Progenitor cell of endocrine pancreas (in vitro differentiated cells): ENCODE measurements at places on chromosomes 4 and X.

DNA sequence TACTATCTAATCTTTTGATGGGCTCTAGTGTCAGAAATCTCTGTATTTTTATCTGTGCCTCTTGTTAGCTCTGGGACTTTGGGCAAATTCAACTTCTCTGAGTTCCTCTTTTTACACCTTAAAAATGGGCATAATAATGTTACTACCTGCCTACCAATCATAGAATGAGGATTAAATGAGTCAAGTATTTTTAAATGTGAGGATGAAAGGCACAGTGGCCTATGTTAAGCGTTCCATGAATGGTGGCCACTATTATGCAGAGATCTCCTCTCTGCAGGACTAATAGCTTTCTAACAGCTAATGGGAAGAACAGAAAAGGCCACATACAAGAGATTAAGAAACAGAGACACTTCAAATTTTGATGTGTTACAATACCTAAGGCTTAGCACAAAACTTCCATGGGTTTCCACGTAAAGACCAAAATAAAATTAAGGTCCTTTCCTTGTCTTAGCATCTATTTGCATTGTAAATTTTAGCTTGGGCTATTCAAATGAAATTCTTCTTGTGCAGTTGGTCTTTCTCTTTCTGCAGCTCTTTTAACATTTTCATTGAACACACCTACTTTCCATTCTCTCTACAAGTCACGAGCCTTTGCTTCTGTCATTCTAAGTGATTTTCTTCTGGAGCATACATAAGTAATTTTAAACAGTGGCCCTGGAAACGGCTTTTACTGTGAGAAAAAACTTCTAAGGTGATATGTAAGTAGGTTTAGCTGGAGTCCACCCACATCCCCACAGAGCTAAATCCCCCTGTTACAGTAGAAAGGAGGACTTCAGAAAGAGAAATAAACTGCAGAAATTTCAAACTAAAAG, 117.9 kb upstream of the MED14 start:
- no peak overlapping the region for H3K4me3 ChIP-seq
- no peak overlapping the region for H3K27ac ChIP-seq
- H3K27me3 ChIP-seq = no peaks in the 10 kb centered on the region

- H3K36me3 ChIP-seq = peaks cover 3% of the 10 kb centered on the region
- H3K27ac ChIP-seq = peak overlapping the region; percentile 81
Observed at GRCh38 chrX:50067435-50068284, 133.1 kb downstream of the AKAP4 start.

- H3K4me1 ChIP-seq = no peaks in the 10 kb centered on the region
- no peak overlapping the region for H3K27ac ChIP-seq
- DNase-seq = no peak
Observed at GRCh38 chr4:15078682-15079642, 76.7 kb downstream of the CPEB2 start.

- peaks cover 16% of the 10 kb centered on the region for H3K4me1 ChIP-seq
- H3K27me3 ChIP-seq = no peaks in the 10 kb centered on the region
- H3K36me3 ChIP-seq = peaks cover 2% of the 10 kb centered on the region
- H3K4me3 ChIP-seq = no peak overlapping the region
- H3K27ac ChIP-seq = no peak overlapping the region
Observed at GRCh38 chrX:39439906-39440798, 638.9 kb downstream of the MID1IP1 start.

- H3K4me1 ChIP-seq = peaks cover 15% of the 10 kb centered on the region
- H3K4me3 ChIP-seq = no peak overlapping the region
- H3K27me3 ChIP-seq = no peaks in the 10 kb centered on the region
- H3K36me3 ChIP-seq = no peaks in the 10 kb centered on the region
Observed at GRCh38 chr4:138205531-138206233, 36.5 kb downstream of the SLC7A11 start.

GRCh38 chrX:96002431-96002830, 682.2 kb upstream of the DIAPH2 start:
- H3K36me3 ChIP-seq = no peaks in the 10 kb centered on the region
- H3K27ac ChIP-seq = no peak overlapping the region
- H3K4me3 ChIP-seq = no peak overlapping the region
- H3K4me1 ChIP-seq = no peaks in the 10 kb centered on the region
- no peak for DNase-seq

- peaks cover 22% of the 10 kb centered on the region for H3K4me1 ChIP-seq
- H3K36me3 ChIP-seq = no peaks in the 10 kb centered on the region
- H3K27ac ChIP-seq = peak overlapping the region; percentile 82
- H3K27me3 ChIP-seq = no peaks in the 10 kb centered on the region
- H3K4me3 ChIP-seq = no peak overlapping the region
Observed at GRCh38 chr4:152101556-152102435, 341.0 kb upstream of the GATB start.

DNA sequence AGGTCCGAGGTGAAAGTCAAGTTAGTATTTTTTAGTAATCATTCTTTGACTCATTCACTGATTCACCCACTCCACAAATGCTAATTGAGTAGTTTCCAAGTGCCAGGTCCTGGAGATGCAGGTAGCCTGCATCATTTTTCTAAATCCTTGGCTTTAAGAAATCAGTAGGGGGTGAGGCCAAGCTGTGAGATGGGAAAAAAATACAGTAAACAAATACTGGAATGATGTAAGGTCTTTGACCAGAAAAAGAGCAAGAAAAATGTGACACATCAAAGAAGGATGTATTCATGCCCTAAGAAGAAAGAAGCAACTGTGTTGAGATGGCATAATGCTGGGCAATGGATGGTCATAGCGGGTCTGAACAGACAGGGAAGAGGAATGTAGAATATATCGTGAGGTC, 1386.6 kb downstream of the PCDH7 start:
- no peaks in the 10 kb centered on the region for H3K27me3 ChIP-seq
- no peaks in the 10 kb centered on the region for H3K4me1 ChIP-seq
- H3K4me3 ChIP-seq = no peak overlapping the region
- no peak for DNase-seq
- H3K27ac ChIP-seq = no peak overlapping the region

DNA sequence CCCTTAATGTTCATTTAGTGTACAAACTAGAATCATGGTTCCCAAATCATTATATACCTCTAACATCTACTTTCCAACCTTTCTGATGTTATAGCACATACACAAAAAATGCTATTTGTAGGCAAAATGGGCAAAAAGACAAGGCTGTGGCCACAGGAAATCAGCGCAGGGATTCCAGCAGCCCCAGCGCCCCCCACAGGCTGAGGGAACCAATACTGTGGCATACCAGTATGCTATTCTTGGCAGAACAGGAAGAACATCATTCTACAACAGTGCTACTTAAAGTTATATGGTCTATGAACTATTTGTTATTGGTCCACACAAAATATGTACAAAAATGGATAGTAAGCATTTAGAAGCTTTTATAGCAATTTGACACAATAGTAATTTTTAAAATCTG, 25.3 kb downstream of the STEEP1 start:
- no peak overlapping the region for H3K27ac ChIP-seq
- no peak for DNase-seq
- H3K27me3 ChIP-seq = no peaks in the 10 kb centered on the region
- H3K4me1 ChIP-seq = no peaks in the 10 kb centered on the region

DNA sequence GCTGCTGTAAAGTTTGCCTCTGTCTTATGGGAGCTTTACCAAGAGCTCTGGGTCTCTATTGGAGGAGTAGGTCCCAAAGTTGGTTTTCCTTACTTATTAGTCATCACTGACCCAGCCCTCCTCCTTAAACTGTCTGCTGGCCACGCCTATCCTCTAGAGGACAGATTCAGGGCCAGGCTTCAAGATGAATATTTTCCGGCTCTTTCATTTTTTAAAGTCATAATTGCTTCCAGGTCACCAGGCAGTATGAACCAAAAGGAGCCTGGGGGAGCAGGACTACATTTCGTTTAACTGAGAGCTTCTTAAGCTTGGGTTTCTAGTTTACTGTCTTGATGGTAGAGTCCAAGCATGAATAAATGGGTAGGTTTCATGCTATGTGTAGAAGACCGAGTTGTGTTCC, 13.7 kb downstream of the BCORL1 start:
- no peak overlapping the region for H3K27ac ChIP-seq
- H3K36me3 ChIP-seq = peaks cover 14% of the 10 kb centered on the region
- peaks cover 3% of the 10 kb centered on the region for H3K4me1 ChIP-seq
- H3K27me3 ChIP-seq = no peaks in the 10 kb centered on the region

- no peaks in the 10 kb centered on the region for H3K27me3 ChIP-seq
- DNase-seq = no peak
- H3K36me3 ChIP-seq = no peaks in the 10 kb centered on the region
- H3K4me3 ChIP-seq = no peak overlapping the region
Observed at GRCh38 chr4:168131196-168131595, 38.9 kb downstream of the ANXA10 start.

GRCh38 chrX:152878976-152879755, 18.7 kb upstream of the ZNF185 start:
- peaks cover 3% of the 10 kb centered on the region for H3K4me1 ChIP-seq
- DNase-seq = no peak
- H3K36me3 ChIP-seq = peaks cover 2% of the 10 kb centered on the region
- no peak overlapping the region for H3K4me3 ChIP-seq
- H3K27me3 ChIP-seq = peaks cover 5% of the 10 kb centered on the region

DNA sequence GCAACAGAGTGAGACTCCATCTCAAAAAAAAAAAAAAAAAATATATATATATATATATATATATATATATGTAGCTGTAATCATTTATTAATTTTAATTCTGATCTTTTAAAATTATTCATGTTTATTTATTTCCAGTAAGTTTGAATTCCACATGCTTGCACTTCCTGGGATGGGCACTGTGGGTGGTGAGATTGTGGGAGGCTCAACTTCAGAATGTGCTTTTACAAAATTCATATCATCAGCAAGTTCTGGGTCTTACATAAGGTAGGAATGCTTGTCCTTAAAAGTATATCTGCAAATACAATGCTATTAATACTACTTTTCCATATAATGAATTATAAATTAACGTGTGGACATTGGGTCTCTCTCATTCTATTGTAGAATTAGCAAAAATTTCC, 156.5 kb downstream of the EMCN start:
- no peaks in the 10 kb centered on the region for H3K27me3 ChIP-seq
- H3K4me1 ChIP-seq = no peaks in the 10 kb centered on the region
- DNase-seq = no peak

GRCh38 chrX:9866633-9867032, 80.4 kb downstream of the SHROOM2 start:
- no peak for DNase-seq
- peaks cover 6% of the 10 kb centered on the region for H3K36me3 ChIP-seq
- H3K4me1 ChIP-seq = peaks cover 24% of the 10 kb centered on the region
- no peaks in the 10 kb centered on the region for H3K27me3 ChIP-seq
- no peak overlapping the region for H3K4me3 ChIP-seq

- no peaks in the 10 kb centered on the region for H3K36me3 ChIP-seq
- H3K27ac ChIP-seq = no peak overlapping the region
- no peaks in the 10 kb centered on the region for H3K27me3 ChIP-seq
- H3K4me3 ChIP-seq = no peak overlapping the region
Observed at GRCh38 chr4:66062921-66063320, 392.6 kb upstream of the EPHA5 start.

GRCh38 chr4:13452927-13453579, 31.1 kb downstream of the RAB28 start:
- H3K27me3 ChIP-seq = no peaks in the 10 kb centered on the region
- DNase-seq = no peak
- H3K27ac ChIP-seq = no peak overlapping the region
- no peak overlapping the region for H3K4me3 ChIP-seq
- no peaks in the 10 kb centered on the region for H3K4me1 ChIP-seq
